Articular chondrocyte of knee joint (primary cell): ENCODE measurements at places on chromosomes 12 and 14. TPM values are rescaled to one million over a fixed set of nuclear protein-coding genes. Genes with fewer than 3 reads are reported as not detected.

The SMAGP gene
- total RNA-seq: 7.4 and 9.3 TPM in 2 replicates

The TSHR gene
- total RNA-seq: under 0.01 and 0.13 TPM in 2 replicates

The GLIPR1L2 gene
- total RNA-seq: 0.65 and 0.97 TPM in 2 replicates

The SLC17A8 gene
- not detected in 2 replicates for total RNA-seq

The NDUFB1 gene
- total RNA-seq: 200 and 309 TPM in 2 replicates

The LMO3 gene
- total RNA-seq: under 0.01 and 0.39 TPM in 2 replicates

The TAS2R20 gene
- 6.7 and 7.2 TPM in 2 replicates for total RNA-seq

The FOXN3 gene
- 50.9 and 59.7 TPM in 2 replicates for total RNA-seq

The CLEC1B gene
- not detected in 2 replicates for total RNA-seq

The KCNA1 gene
- 0.13 and 0.54 TPM in 2 replicates for total RNA-seq

The RERG gene
- total RNA-seq: 6.3 and 8.4 TPM in 2 replicates

The SLC5A8 gene
- total RNA-seq: not detected in 2 replicates

The L2HGDH gene
- 3.1 and 3.3 TPM in 2 replicates for total RNA-seq

The TPPP2 gene
- not detected in 2 replicates for total RNA-seq

The ETFBKMT gene
- total RNA-seq: 6.0 and 6.4 TPM in 2 replicates

The DAO gene
- not detected in 2 replicates for total RNA-seq

The KRT78 gene
- total RNA-seq: not detected in 2 replicates

The OASL gene
- total RNA-seq: 0.52 and 1.5 TPM in 2 replicates

The TOMM20L gene
- not detected in 2 replicates for total RNA-seq

The UNC79 gene
- total RNA-seq: 0.11 TPM in 1 of 2 replicates, not detected in the other

The FOXG1 gene
- total RNA-seq: under 0.01 TPM in 1 of 2 replicates, not detected in the other
